ENCODE measurements at places on chromosomes 2 and 18. TPM values are rescaled to one million over a fixed set of nuclear protein-coding genes. Genes with fewer than 3 reads are reported as not detected.

DNA sequence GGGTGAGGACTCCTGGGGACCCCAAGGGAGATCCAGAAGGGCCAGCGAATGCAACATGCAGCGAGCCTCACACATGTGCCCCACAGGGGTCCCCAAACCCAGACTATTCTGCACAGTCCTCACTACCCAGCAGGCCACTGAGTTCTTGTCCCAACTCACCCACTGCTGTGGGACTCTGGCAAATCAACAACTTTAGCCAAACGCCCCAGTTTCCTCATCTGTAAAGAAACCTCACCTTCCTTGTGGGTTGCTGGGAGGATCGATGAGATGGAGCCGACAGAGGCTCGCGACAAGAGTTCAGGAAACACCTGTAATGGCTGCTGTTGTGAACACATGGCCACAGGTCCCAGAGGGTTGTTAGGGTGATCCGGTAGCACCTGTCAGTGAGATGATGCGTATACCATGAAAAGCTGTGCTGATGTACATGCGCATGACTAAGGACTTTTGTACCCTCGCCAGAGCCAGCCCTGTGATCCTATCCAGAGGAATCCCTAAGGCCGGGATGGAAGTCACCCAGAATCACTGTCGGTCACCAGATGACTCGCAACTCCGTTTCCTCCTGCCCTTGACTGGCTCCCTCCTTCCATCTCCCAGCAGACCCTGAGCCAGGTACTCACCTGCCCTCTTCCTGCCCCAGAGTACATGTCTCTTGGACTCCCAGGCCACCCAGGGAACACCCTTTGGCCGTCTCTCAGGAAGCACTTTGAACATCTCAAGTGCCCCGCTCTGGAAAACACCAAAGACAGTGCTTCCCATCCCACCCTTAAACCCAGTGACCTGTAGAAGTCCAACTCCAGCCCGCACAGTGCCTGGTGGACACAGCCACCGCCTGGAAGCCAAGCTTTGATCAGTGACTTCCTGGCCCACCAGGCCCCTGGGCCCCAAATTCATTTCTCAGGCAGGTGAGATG, 103.3 kb upstream of the ID2 start:
- no peak overlapping the region for H3K27ac ChIP-seq
- no peaks in the 10 kb centered on the region for H3K27me3 ChIP-seq
- H3K4me1 ChIP-seq = peaks cover 21% of the 10 kb centered on the region
- H3K36me3 ChIP-seq = no peaks in the 10 kb centered on the region
- no peak for DNase-seq

DNA sequence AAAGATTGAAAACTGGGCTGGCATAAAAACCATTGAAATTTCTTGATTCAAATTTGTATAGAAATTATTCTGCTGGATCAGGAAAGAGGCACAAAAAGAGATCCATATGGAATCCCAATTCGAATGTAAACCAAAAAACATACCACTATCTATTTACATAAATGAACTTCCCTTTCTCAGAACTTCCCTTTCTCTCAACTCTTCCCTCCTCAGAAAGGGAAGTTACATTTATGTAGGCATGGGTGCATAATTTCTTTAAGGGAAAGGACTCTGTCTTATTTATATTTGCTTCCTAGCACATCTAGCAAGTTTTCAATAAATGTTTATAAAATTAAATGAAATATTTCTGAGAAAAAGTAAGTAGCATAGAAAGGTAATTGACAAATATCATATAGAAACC, 398.1 kb upstream of the ATP5MC3 start:
- no peaks in the 10 kb centered on the region for H3K36me3 ChIP-seq
- no peak overlapping the region for H3K4me3 ChIP-seq
- H3K27me3 ChIP-seq = no peaks in the 10 kb centered on the region
- no peak for DNase-seq
- H3K27ac ChIP-seq = no peak overlapping the region

DNA sequence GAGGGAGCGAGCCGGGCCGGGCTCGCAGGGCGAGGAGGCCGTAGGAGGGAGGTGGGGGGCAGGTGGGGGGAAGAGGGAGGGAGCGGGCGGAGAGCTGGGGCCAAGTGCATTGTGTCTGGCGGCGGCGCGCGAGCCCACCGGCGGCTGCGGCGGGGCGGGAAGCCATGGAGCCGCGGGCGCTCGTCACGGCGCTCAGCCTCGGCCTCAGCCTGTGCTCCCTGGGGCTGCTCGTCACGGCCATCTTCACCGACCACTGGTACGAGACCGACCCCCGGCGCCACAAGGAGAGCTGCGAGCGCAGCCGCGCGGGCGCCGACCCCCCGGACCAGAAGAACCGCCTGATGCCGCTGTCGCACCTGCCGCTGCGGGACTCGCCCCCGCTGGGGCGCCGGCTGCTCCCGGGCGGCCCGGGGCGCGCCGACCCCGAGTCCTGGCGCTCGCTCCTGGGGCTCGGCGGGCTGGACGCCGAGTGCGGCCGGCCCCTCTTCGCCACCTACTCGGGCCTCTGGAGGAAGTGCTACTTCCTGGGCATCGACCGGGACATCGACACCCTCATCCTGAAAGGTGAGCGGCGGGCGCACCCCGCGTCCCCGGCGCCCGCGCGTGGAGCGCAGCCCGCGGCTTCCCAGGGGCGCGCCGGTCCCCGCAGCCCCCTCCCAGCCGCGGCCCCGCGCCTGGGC, at the start of gene TMEM178A:
TMEM178A (plus strand) TSS at position 107 of the 680 bp plus-strand sequence; CDS start at position 165, 58 bp downstream.
- H3K4me1 ChIP-seq = no peaks in the 10 kb centered on the region
- H3K4me3 ChIP-seq = no peak within 1 kb of the TSS

DNA sequence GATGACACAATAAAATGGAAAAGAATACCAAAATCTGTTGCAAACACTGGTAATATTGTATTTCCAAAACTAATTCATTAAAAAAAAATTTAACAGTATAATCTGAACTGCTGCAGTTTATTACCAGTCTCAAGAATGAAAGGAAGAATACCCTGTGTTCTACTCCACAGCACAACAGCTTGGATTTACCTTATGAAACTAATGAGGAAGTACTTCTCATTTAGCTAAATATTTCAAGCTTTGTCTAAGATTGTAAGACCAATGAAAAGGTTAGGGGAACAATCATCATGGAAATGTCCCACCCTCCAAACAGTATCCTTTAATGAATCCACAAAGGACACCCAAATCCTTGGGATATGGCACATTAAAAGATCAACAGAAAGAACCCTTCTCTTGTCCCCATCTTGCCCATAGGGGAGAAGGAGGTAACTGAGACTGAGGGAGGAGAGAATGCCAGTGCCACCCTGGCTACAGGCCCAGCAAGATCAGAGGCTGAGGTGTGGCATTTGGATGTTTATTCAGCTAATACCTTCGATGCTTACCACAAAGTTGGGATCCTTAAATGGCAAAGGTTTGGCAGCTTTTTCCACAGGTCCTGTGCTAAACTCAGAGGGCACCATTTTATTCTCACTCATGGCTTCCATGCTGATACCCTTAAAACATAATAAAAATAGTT, 17.7 kb downstream of the INO80C start:
- no peak for DNase-seq
- peaks cover 44% of the 10 kb centered on the region for H3K4me1 ChIP-seq
- H3K4me3 ChIP-seq = no peak overlapping the region
- no peaks in the 10 kb centered on the region for H3K27me3 ChIP-seq

DNA sequence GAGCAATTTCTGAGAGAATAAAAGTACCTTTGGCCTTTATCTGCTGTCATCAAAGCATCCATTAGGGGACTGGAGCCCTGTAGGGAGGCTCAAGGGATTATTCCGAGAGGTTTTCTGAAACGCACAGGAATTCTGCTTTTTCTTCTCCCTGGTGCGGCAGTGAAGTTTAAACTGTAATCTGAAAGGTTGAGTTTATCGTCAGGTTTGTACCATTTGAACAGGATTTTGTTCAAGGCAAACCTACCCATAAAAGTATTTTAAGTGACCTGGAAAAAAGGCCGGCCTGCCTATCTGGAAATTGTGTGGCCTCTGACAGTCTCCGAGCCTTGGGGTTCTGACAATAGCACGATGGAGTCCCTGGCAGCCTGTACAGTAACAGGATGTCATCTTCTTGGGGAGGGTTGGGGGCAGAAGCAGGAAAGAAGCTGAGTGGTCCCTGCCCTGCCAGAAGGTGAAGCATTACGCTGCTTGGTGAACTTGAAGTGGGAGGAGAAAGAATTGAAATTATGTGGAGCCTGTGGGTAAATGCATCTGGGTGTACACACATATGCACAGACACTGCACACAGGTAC, 272.0 kb downstream of the CYRIA start:
- H3K4me1 ChIP-seq = peaks cover 55% of the 10 kb centered on the region
- H3K27ac ChIP-seq = no peak overlapping the region
- H3K36me3 ChIP-seq = 0 out of 2 replicates have a peak, but pooled peaks cover 2% of the 10 kb centered on the region
- DNase-seq = peak; percentile 85

DNA sequence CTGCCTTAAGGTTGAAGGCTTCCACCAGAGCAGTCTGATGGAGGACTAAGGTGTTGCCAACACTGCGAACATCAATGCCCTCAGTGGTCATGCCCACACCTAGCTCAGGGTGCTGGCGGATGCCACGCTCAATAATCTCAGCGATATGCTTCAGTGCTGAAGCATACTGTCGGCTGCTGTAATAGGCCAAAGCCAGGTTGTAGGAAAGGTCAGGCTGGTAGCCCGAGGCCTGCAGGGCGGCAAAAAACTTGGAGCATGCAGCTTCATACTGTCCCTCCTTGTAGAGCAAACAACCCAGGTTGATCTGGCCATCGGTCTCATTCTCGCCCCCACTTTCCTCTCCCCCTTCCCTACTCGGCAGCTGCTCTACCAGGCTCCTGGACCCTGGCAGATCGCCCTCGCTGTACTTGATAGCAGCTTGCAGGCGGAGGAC, 159.4 kb downstream of the AGPS start:
- H3K27ac ChIP-seq = peak overlapping the region; percentile 100
- peak overlapping the region; percentile 76 for H3K4me3 ChIP-seq
- peak; percentile 54 for DNase-seq
- H3K27me3 ChIP-seq = no peaks in the 10 kb centered on the region

GRCh38 chr18:3665780-3666525, 216.0 kb downstream of the TGIF1 start:
- H3K27me3 ChIP-seq = no peaks in the 10 kb centered on the region
- H3K4me3 ChIP-seq = peak overlapping the region; percentile 2
- peak; percentile 90 for DNase-seq
- peak overlapping the region; percentile 82 for H3K27ac ChIP-seq
- H3K4me1 ChIP-seq = peaks cover 26% of the 10 kb centered on the region

DNA sequence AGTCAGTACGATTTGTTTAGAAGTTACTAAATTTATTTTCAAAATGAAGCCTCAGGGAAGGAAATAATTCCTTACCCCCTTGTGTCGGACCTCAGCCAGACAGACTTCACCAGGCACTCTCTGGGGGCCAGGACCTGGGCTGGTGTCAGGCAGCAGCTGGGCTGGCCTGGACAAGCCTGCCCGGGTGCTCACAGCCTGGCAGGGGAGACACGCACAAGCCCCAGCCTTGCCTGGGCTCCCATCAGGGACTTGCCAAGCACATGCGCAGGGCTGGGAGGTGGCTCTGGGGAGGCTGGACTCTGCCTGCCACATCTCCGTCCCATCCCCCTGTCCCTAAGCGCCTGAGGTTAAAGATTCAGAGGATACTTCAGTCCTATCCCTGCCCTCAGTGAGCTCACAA, 56.8 kb upstream of the HS6ST1 start:
- no peaks in the 10 kb centered on the region for H3K36me3 ChIP-seq
- no peak overlapping the region for H3K4me3 ChIP-seq
- H3K4me1 ChIP-seq = peaks cover 44% of the 10 kb centered on the region
- no peaks in the 10 kb centered on the region for H3K27me3 ChIP-seq
- H3K27ac ChIP-seq = no peak overlapping the region

GRCh38 chr2:143085125-143085784, 44.0 kb upstream of the ARHGAP15 start:
- H3K36me3 ChIP-seq = no peaks in the 10 kb centered on the region
- no peaks in the 10 kb centered on the region for H3K4me1 ChIP-seq
- H3K27me3 ChIP-seq = no peaks in the 10 kb centered on the region
- no peak overlapping the region for H3K27ac ChIP-seq
- DNase-seq = no peak
- H3K4me3 ChIP-seq = no peak overlapping the region

DNA sequence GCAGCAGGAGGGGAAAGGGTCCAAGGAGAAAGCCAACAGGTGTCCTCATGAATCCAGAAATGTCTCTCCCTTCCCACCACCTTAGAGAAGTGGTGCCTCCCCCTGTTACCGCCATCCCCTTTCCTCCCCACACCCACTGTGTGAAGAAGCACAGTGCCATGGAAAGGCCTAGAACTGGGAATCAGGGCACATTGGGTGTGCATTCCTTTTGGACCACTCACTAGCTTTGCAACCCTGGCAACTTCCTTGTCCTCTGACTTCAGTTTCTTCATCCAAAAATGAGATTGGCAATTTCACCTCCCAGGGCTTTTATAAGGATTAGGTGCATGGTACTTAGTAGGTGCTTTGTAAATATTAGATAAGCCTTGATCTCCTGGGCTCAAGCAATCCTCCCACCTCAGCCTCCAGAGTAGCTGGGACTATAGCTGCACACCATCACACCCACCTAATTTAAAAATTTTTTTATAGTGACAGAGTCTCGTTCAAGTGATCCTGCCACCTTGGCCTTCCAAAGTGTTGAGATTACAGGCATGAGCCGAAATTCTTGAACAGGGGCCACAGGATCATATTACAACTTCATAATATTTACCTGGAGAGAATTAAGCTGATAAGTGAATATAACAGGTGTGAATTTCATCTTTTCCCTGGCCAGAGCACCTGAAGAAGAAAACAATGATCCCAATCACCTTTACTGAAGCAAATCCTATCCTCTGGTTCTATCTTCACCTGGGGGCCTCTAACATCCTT, 97.9 kb upstream of the TAF1B start:
- no peak overlapping the region for H3K4me3 ChIP-seq
- H3K36me3 ChIP-seq = no peaks in the 10 kb centered on the region
- no peaks in the 10 kb centered on the region for H3K4me1 ChIP-seq
- no peak for DNase-seq
- H3K27me3 ChIP-seq = no peaks in the 10 kb centered on the region

DNA sequence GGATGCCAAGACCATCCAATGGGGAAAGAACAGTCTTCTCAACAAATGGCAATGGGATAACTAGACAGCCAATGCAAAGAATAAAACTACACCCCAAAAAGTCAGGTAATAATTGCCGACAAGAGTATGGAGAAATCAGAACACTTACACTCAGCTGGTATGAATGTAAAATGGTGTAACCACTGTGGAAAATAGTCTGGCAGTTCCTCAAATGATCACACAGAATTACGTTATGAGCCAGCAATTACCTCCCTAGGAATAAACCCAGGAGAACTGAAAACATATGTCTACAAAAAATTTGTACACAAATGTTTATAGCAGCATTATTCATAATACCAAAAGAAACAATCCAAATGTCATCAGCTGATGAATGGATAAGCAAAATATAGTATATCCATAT, 8.8 kb downstream of the IWS1 start:
- no peak for DNase-seq
- H3K4me1 ChIP-seq = no peaks in the 10 kb centered on the region
- H3K27me3 ChIP-seq = no peaks in the 10 kb centered on the region
- H3K27ac ChIP-seq = no peak overlapping the region
- 0 out of 2 replicates have a peak, but pooled peaks cover 2% of the 10 kb centered on the region for H3K36me3 ChIP-seq
- no peak overlapping the region for H3K4me3 ChIP-seq

The RAD51AP2 gene
- total RNA-seq = not detected

The IL1R2 gene
- total RNA-seq = 15.5 TPM

The NT5C1B gene
- total RNA-seq = not detected

The USP14 gene
- 86.2 TPM for total RNA-seq

The AQP12B gene
- total RNA-seq = not detected

The GYPC gene
- not detected for total RNA-seq

The ANKRD23 gene
- 7.4 TPM for total RNA-seq

Data from Caco-2 (cell line).